ENCODE measurements at places on chromosomes 4 and X.

DNA sequence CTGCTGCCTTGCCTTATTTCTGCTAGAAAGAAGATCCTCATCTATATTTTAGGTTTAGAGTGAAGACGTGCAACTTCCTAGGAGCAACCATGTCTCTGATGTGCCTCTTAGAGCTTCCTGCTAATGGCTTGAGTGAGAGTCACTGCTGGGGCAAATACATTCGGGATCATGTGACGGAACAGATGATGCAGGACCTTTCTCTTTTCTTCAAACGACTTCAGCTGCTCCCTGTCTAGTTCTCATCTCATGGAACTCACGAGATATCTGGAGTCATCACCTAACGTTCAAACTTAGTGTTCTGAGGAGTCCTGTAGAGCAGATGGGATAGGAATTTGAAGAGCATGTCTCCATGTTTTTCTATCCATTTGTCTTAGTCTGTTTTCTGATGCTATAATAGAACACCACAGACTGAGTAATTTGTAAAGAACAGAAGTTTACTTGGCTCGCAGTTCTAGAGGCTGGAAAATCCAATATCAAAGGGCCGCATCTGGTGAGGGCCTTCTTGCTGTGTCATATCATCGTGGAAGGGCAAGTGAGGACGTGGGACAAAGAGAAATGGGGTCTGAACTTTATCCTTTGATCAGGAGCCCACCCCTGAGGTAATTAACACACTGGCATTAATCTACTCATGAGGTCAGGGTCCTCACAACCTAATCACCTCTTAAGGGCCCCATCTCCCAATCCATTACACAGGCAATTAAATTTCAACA lies 43.5 kb upstream of the SCRG1 start:
- DNase-seq = no peak
- H3K36me3 ChIP-seq = no peaks in the 10 kb centered on the region
- no peak overlapping the region for H3K27ac ChIP-seq
- H3K4me3 ChIP-seq = no peak overlapping the region

DNA sequence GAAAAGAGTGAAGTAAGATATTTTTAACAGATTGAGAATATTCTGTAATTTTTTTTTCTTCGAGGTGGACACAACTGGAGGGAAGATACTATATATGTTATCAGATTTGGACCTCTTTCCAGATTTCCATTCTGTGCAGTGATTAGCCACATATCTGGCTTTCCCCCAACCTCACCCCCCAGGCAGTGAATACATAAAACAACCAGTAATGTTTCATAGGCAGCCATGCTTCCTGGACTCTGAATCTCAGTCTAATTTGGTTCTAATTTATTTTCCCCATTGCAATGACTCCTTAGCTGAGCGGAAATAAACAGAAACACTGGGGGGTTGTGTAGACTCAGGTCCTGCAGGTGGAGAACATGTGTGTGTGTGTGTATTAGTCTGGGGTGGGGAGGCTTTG lies 226.5 kb downstream of the FBXW7 start:
- no peak overlapping the region for H3K4me3 ChIP-seq
- no peaks in the 10 kb centered on the region for H3K36me3 ChIP-seq
- H3K27me3 ChIP-seq = no peaks in the 10 kb centered on the region

DNA sequence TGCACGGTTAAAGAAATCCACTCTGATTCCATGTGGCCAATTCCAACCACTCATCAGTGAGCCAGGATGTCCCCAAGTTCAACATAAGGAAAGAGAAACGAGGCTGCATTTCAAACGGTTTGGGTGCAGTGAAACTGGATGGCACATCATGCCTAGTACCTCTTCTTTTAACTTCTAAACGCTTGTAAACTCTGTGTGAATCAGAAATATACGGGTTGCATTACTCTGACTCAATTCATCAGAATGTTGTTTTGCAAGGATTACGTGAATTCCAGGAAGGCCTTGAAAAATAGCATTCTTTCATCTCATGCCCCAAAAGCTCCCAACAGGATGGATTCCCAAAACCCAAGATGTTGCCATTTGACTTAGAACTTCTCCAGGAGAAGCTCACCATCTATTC lies 270.4 kb downstream of the LDB2 start:
- no peak for DNase-seq
- no peaks in the 10 kb centered on the region for H3K27me3 ChIP-seq
- no peak overlapping the region for H3K4me3 ChIP-seq
- H3K36me3 ChIP-seq = no peaks in the 10 kb centered on the region
- H3K4me1 ChIP-seq = no peaks in the 10 kb centered on the region

DNA sequence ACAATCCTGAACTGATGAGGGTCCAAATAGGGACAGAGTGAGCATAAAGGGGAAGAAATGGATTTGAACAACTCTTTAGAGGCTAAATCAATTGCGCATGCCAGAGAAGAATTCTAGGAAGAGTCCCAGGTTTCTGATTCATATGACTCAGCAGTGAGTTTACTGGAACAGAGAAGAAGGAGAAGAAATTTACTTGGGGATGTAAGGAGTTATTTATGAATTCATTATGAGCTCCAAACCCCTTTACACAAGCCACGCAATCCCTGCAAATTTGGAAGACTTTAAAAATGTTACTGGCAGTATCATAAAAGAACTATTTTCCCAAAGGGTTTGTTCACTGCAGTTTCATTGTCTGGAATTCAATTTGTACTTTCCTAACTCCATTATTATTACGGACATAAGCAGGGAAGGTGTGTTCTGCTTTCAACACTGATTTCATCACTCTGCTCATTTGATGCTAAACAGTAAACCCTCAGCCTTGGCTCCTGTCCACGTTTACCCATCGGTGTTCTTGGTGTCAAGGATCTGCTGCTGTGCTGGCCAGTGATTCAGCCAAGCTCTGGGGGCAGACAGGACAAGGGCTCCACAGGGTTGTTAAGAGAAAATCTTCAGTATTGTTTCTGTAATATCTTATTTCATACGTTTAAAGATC lies 273.7 kb downstream of the HNRNPD start:
- no peak overlapping the region for H3K27ac ChIP-seq
- DNase-seq = no peak
- no peak overlapping the region for H3K4me3 ChIP-seq
- H3K4me1 ChIP-seq = no peaks in the 10 kb centered on the region

DNA sequence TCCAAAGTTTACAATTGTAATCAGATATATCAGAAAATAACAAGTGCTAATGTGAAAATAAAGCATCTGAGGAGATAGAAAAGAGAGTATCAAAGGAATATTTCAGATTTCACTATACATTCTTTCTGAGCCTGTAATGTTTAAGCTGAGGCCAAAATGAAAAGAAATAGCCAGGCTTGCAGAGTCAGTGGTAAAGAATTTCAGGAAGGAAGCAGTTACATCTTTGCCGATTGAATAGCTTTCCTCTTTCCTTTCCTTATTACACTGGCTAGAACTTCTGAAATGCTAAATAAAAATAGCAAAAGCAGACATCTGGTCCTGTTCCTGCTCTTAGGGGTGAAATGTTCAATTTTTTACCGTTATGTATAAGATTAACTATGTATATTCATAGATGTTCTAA lies 1441.6 kb upstream of the PCDH7 start:
- no peaks in the 10 kb centered on the region for H3K27me3 ChIP-seq
- H3K27ac ChIP-seq = no peak overlapping the region
- no peaks in the 10 kb centered on the region for H3K4me1 ChIP-seq
- H3K4me3 ChIP-seq = no peak overlapping the region
- DNase-seq = no peak

DNA sequence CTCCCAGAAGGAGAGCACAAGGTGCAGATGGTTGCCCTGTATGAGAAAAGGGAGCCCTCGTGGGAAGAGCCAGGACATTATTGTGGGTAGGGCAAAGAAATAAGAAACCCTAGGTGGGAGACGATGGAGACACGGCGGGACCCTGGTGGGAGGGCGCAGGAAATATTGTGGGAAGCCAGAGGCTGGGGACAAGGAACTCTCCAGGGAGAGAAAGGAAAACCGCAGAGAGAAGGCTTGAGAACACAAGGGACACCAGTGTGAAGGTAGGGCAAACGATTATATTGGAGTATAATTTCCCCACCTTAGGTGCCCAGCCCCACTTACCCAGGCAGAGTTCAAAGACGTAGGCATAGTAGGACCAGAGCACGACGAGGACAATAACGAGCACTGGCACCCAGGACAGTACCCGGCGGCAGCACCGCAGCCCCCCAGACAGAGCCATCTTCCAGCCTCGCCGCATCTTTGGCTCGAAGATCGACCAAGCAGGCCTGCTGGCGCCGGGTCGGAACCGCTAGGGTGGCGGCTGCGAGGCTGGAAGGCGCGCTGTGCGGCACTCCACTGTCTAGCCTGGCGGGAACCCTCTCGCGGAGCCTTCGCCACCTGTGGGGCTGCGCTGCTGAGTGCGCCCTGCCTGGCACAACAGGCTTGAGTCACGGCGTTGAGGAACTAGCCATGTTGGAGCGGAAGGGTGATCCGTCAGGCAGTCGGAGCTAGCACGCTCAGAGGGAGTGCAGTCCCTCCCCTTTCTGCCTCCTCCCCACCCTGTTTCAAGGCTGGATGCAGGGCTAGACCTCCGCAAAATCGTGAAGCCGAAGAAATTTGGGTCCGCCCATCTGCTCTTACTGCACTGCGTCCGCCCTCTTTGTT lies at the start of gene ZDHHC15:
ZDHHC15 (minus strand) TSS at position 473 of the 867 bp plus-strand sequence; CDS start at position 460, 13 bp downstream.
- peak within 1 kb of the TSS; percentile 46 for H3K4me3 ChIP-seq
- no peak within 1 kb of the TSS for H3K27ac ChIP-seq
- no peaks in the 10 kb centered on the region for H3K36me3 ChIP-seq
- peaks cover 5% of the 10 kb centered on the region for H3K27me3 ChIP-seq

- H3K4me1 ChIP-seq = peaks cover 3% of the 10 kb centered on the region
- peak overlapping the region; percentile 49 for H3K4me3 ChIP-seq
- no peaks in the 10 kb centered on the region for H3K27me3 ChIP-seq
- no peak for DNase-seq
- H3K27ac ChIP-seq = peak overlapping the region; percentile 53
Measured at GRCh38 chr4:183260491-183261151, 59.5 kb downstream of the CLDN22 start.

GRCh38 chr4:123236606-123237005 lies 160.0 kb upstream of the SPRY1 start:
- no peaks in the 10 kb centered on the region for H3K36me3 ChIP-seq
- no peak overlapping the region for H3K4me3 ChIP-seq
- DNase-seq = no peak
- no peak overlapping the region for H3K27ac ChIP-seq
- H3K4me1 ChIP-seq = no peaks in the 10 kb centered on the region

DNA sequence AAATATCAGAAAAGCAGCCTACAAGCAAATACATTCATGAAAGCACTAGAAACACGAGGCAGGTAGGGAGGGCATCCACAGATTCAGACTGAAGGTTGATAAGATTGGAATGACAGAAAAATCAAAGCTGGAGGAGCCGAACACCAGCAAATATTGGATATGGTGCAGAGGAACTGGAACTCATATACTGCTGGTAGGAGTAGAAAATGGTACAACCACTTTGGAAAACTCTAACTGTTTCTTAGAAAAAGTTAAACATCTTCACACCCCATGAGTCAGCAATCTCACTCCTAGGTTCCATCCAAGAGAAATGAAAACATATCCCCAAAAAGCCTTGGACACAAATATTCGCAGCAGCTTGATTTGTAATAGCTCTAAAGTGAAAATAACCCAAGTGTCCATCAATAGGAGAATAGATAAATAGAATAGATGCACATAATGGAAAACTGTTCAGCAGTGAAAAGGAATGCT lies 27.1 kb downstream of the CD99L2 start:
- no peaks in the 10 kb centered on the region for H3K36me3 ChIP-seq
- H3K4me3 ChIP-seq = no peak overlapping the region
- no peaks in the 10 kb centered on the region for H3K27me3 ChIP-seq
- DNase-seq = no peak
- no peak overlapping the region for H3K27ac ChIP-seq

DNA sequence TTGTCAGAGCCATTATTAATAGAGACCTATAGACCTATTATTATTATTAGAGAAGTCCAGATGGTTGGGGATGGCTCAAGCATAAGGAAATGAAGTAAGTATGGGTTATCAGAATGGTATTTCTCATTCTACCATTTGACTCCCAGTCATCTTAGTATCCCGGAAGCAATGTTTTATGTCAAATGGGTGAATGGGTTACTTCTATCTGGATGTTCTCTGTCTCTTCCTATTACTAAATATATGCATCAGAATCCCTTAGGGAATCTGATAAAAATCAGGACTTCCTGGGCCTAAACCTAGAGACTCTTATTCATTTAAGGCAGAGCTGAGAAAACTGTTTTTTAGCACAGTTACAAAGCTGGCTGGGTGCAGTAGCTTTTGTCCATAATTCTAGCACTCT lies 149.9 kb downstream of the SLC10A7 start:
- no peak for DNase-seq
- H3K36me3 ChIP-seq = no peaks in the 10 kb centered on the region
- no peak overlapping the region for H3K27ac ChIP-seq
- no peaks in the 10 kb centered on the region for H3K4me1 ChIP-seq
- H3K4me3 ChIP-seq = no peak overlapping the region

DNA sequence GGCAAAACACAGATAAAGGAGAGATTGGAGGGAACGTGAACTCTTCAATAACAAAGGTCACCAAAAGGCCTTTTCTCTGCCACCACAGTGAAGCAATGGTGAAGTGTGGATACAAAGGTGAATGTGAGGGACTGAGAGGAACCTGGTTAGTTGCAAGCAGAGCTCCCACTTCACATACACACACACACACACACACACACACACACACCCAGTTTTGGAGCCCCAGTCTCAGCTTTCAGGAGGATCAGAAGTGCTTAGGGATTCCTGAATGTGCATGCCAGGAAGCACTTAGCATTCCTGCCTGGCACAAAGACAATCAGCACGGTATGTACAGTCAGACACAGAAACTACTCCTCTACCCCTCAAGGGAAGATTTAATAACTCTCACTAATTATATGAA lies 71.5 kb downstream of the ARHGEF9 start:
- no peaks in the 10 kb centered on the region for H3K27me3 ChIP-seq
- no peaks in the 10 kb centered on the region for H3K36me3 ChIP-seq
- no peak for DNase-seq
- no peak overlapping the region for H3K27ac ChIP-seq

- no peak for DNase-seq
- no peaks in the 10 kb centered on the region for H3K36me3 ChIP-seq
- no peaks in the 10 kb centered on the region for H3K27me3 ChIP-seq
- H3K4me3 ChIP-seq = no peak overlapping the region
Measured at GRCh38 chrX:118632862-118633261, 94.5 kb upstream of the IL13RA1 start.

DNA sequence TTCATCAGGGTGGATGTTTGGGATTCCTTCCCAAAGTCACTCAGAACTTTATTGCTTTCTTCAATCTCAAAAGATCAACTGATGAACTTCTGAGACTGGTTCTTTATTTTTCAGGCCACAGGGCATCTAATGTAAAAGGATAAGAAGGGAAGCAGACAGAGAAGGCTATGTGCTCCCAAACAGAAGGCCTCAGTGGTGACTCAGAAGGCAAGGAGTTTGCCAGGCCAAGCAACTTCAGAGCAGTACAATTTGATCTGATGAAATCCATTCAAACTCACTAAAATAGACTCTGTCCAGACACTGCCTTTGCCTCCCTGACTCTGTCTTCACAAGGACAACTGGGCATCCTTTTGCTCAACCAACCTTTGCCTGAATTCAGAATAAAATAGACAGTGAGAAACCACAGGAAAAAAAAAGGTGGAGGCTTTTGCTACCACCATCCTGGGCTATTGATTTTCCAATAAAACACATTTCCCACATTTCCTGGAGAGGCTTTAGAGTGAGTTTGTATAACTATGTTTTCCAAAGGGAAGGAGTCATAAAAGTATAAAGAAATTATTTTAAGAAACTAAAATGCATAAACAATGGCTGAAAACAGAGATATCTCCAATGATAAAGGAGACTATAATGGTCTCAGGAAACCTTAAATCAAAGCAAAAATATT lies 55.2 kb downstream of the ARHGEF6 start:
- H3K36me3 ChIP-seq = no peaks in the 10 kb centered on the region
- no peak overlapping the region for H3K27ac ChIP-seq

GRCh38 chr4:168831585-168831918 lies 178.5 kb downstream of the CBR4 start:
- H3K36me3 ChIP-seq = no peaks in the 10 kb centered on the region
- no peaks in the 10 kb centered on the region for H3K27me3 ChIP-seq
- peaks cover 12% of the 10 kb centered on the region for H3K4me1 ChIP-seq
- H3K4me3 ChIP-seq = peak overlapping the region; percentile 65
- DNase-seq = no peak
